GM04504 (cell line): ENCODE measurements at places on chromosomes 2 and 18.

- DNase-seq, result peak; percentile 1
Observed at GRCh38 chr2:158179660-158180059, 78.0 kb downstream of the UPP2 start.

DNA sequence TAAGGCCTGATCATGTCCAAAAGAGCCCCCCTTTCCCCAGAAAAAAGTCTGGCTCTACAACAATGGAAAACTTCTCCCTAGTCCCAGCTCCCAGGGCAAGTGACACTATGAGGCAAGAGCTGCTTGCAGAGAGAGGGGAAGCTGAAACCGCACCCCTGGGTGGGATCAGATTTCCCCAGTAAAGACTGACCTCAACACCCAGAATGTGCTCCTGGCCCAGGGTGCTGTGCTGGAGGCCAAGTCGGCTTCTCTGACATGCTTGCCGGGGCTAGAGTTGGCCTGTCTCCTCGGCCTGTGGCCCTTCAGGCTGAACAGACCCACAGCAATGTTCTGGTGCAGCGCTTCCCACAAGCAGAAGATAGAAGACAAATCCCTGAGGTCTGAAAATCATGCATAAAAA is 18.4 kb upstream of the ST8SIA3 start:
- no peak for DNase-seq

- no peak for DNase-seq
Observed at GRCh38 chr2:219537657-219538488, 5.7 kb downstream of the CHPF start.

DNA sequence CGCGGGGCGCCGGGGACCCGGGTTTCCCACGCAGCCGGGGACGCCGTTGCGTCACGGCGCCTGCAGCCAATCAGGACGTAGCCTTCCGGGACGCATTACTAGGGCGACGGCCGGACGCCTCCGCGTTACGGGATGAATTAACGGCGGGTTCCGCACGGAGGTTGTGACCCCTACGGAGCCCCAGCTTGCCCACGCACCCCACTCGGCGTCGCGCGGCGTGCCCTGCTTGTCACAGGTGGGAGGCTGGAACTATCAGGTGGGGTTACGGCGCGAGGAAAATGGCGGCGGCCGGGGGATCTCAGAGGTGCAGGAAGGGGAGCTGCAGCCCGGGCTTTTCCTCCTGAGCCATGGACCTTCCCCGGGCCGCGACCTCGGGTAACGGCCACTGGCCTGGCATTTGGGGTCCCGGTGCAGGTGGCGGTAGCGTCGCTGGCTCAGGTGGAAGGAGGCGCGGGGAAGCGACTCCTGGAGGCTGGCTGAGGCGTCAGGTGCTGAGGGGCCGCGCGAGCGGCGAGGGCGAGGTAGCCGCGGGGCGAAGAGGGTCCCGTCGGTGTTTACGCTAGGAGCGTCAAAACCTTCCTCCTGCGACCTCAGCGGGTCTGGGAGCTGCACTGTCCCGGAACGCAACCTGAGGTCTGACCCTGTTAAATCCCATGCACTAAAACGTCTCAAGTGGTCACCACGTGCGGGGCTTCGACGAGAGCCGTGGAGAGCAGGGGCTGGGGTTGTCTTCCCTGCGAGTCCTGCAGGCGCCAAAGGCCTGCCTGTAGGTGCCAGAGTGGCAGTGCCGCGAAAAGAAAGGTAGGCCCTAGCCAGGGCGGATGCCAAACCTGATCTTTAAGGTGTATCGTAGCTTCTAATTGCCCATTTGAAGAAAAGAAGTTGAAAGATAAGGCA is at the start of gene LCLAT1:
TSS of gene LCLAT1 (plus strand) at position 98 of the 897 bp plus-strand sequence. CDS start 78,345 bp downstream, outside the sequence.
- DNase-seq, result peak; percentile 58

- DNase-seq, result no peak
Observed at GRCh38 chr18:3248658-3249359, 1.2 kb downstream of the MYL12A start.
